ENCODE measurements at places on chromosomes 7 and 10.
A peak's percentile ranks its signal among the peaks of the same experiment; 100 is the strongest.

GRCh38 chr7:7427363-7427762, 108.3 kb downstream of the COL28A1 start:
- no peak for DNase-seq

DNA sequence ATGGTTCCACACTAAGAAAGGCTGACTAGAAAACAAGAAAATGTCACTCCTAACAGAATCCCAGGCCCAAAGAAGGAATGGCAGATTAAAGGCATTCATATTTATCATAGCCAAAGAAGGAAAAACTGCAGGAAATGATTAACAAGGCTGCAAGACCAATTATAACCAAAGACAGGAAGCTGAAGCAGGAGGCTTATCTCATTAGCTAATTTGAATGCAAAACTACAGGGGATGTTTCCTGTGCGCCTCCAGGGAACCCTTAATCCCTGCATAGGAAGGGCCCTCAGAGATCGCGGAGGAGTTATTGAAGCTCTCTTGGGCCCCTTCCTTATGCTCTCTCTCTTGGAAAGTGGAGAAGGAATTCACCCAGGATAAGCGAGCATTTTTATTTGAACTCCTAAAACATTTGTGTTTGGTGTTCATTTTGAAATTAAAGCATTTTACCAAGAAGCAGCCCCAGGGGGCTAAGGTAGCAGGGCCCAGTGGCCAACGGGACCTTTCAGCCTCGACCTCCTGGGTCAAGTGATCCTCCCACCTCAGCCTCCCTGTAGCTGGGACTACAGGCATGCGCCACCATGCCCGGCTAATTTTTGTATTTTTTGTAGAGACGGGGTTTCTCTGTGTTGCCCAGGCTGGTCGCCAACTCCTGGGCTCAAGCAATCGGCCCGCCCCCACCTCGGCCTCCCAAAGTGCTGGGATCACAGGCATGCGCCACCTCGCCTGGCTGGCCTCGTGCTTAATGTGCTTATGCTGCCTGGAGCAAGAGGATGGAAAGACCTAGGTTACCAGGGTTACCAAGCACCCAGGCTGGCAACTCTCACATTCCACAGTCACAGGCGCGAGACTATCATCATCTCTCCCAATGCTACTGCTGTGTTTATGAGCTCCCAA, 24.1 kb upstream of the PROSER2 start:
- DNase-seq = peak; percentile 53

GRCh38 chr10:118742782-118743181, 12.0 kb downstream of the CACUL1 start:
- DNase-seq = peak; percentile 59

DNA sequence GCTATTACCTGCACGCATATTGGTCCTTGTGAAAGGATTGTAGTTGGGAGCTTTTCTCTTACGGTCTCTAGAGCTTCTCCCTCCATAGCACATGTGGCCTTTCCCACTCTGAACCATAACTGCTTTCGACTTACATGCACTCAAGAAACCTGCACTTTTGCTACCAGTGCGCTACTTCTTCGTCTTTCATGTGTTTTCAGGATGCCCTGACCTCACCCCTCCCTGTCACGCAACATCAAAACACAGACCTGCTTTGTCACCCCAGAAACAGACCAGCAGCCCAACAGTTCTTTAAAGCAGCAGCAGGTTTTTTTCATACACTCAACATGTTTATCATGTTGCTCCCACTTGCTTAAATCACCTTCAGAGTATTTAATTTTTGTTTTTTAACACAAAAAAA, 243.5 kb upstream of the TCF7L2 start:
- no peak for DNase-seq

GRCh38 chr7:143460271-143460979, 17.2 kb downstream of the TAS2R60 start:
- DNase-seq = no peak

- no peak for DNase-seq
Observed at GRCh38 chr7:140035400-140036223, 27.1 kb downstream of the PARP12 start.

DNA sequence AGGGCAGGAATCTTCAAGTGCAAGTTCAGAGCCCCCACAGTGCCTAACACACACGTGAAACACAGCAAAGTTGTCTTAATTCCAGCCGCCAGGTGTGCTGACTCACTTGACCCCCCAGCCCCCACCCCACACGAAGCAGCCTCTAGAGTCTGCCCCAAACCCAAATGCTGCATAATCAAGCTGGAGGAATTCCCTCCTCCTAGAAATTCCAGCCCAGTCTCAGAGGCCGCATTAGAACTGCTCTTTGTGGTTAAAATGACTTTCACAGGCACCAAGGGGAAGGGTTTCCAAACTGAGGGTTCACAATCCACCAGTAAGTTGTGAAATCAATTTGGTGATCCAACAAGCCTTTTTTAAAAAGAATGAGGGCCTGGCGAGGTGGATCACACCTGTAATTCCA, 67.0 kb upstream of the PLXNA4 start:
- no peak for DNase-seq
